ENCODE measurements at places on chromosomes 6 and 20.

- peak; percentile 25 for DNase-seq
These were observed 1047.9 kb upstream of the MAP3K7 start for GRCh38 chr6:91634791-91635190.

DNA sequence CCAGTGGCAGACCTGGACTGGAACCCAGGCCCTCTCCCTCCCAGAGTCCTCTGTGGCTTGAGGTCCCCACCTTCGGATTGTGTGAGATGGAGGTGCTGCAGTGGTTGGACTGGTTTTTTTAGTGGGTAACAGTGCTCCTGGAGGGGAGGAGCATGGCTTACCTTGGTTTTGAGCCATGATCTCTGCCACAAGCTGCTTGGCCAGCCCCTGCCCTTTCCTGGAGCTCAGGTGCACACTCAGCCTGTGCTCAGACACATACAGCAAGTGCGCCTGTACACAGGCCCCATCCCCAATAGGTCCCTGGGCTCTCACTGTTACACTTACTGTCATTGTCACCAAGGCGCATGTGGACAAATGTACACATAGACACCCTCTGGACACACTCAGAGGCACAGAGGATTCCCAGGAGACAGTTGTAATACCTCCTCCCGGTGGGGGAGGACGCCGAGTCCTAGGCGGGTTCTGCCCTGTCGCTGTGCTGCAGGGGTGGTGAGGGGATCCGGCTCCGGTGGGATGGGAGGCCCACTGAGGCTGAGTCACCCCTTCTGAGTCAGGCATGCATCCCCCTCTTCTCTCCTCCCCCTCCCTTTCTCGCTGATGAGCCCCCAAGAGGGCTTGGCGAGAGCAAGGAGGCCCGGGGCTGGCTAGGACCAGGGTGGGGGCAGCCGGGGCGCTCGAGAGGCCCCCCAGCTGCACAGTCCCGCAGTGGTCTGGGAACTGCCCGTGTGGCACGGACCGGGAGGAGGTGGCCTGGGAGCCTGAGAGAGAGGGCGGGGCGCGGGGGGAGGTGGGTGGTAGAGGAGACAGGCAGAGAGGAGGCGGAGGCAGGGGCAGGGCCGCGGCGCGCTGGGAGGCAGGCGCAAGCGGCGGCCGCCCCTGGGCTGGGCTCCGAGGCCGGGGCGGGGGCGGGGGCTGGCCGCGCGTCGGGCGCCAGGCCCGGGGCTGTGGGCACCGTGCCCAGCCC, 522 bp upstream of the EPB41L1 start:
- DNase-seq, result peak; percentile 67

GRCh38 chr6:45556828-45557227, 179.1 kb upstream of the SUPT3H start:
- no peak for DNase-seq

GRCh38 chr6:12767016-12767415, 50.4 kb downstream of the PHACTR1 start:
- peak; percentile 61 for DNase-seq

DNA sequence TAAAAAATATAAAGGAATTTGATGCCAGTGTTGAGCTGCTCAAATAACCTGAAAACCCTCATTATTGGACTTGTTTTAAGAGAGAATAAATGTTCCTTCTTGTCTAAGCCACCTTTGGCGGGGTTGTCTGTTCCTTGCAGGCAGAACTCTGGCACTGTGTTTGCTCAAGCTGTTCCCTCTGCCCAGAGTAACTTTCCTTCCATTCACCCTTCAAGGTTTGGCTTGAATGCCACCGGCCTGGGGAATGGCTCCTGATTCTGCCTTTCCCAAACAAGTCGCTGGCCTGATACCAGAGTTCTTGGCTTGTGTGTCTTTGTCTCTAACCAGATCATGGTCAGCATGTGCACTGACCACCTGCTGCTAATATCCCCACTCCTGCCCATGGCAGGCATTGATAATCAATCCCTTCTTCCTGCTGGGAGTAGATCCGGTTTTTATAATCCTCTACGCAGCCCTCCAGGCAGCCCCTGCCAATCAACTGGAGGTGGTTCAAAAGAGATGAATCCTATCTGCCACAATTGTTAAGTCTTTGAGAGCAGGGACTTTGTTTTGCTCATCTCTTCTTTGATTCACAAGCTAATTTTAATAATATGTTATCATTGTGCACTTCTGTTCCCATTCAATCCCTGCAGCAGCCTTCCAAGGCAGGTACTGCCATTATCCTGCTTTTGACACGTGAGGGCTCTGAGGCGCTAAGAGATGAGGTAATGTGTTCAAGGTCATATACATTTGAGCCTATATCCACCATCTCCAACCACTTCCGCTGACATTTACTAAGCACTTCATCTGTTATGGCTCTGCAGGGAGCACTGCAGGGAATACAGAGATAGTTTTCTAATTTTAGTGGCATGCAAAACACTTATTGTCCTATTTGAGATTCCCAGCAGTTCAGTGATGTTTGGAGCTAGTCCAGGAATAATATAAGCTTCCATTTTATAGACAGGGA, 3.1 kb upstream of the CCM2L start:
- no peak for DNase-seq

- DNase-seq, result no peak
These were observed 8.0 kb upstream of the COMMD7 start for GRCh38 chr20:32751293-32751692.

DNA sequence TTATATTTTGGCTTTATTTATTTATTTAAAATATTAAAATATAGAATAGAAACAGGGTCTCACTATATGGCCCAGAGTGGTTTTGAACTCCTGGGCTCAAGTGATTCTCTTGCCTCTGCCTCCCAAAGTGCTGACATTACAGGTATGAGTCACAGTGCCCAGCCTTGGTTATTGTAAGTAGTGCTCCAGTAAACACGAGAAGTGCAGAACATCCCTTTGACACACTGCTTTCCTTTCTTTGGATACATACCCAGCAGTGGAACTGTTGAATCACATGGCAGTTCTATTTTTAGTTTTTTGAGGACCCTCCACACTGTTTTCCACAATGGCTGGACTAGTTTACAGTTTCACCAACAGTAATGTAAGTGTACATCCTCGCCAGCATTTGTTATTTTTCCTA, 203.9 kb downstream of the PHF3 start:
- DNase-seq, result peak; percentile 9

DNA sequence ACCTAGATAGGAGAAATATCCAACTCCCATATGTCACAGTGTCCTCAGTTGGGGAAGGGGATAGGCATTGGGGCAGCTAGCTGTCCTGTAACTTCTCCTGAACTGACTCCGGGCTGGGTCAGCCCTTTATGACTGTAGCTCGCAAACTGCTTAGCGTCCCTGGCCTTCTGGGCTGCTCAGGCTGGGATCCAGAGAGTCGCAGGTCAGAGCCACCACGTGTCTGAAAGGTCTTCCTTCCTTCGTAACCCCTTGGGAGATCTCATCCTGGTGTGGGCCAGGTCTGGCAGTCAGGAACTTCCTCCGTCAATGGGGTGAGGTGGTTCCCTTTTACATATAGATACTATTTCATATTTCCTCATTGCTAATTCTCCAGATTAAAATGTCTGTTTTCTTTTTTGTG, 28.8 kb upstream of the HINT3 start:
- no peak for DNase-seq

DNA sequence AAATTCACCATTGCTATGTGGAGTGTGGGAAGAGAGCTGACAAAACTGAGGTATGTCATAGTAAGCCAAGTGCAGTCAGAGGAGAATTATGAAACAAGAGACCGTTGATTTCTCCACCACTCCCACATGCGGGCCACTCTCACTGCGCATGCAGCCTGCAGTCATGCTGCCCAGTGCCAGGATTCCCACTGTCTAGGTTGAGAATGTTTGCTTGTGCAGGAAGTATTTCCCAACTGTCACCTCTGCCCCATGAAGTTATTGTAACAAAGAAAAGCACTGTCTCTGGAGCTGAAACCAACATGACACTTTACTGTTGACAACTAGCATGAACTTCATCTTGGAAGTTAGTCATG, 18.7 kb upstream of the SFT2D1 start:
- DNase-seq, result no peak

- DNase-seq, result no peak
These were observed 84.8 kb downstream of the TRERF1 start for GRCh38 chr6:42366999-42367352.

DNA sequence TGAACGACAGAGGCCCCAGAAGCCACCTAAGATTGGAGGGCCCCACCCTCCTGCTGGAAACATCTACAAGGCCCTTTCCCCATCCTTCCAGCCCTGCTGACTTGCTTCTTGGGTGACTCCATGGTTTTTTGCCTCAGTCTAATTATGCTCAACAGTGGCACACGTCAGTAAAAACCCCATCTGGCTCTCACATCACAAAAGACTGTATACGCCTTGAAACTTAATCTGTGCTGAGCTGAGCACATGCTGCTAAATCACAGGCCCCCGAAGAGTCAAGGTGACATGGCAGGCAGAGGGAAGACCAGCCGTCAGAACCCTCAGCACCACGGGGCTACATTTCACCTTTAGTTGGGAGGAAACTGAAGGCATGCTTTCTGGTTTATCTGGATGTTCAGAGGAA, 323.1 kb downstream of the CDH26 start:
- DNase-seq, result no peak

GRCh38 chr6:142846883-142847287, 98.1 kb downstream of the HIVEP2 start:
- DNase-seq, result peak; percentile 95

- no peak for DNase-seq
These were observed at the start of gene TUBB1 for GRCh38 chr20:59019217-59019616. Gene TUBB1, plus strand, starts transcription at chr20:59019429. Its CDS starts 94 bp downstream, at chr20:59019523.

GRCh38 chr20:40812415-40812925, 123.4 kb upstream of the MAFB start:
- DNase-seq, result no peak

- DNase-seq, result no peak
These were observed 74.0 kb upstream of the SAMD5 start for GRCh38 chr6:147434516-147434915.

- no peak for DNase-seq
These were observed 101.1 kb upstream of the ID4 start for GRCh38 chr6:19736066-19736465.

GRCh38 chr6:133923938-133924593, 29.0 kb upstream of the TBPL1 start:
- peak; percentile 79 for DNase-seq

GRCh38 chr6:158568549-158568948, 8.7 kb downstream of the TMEM181 start:
- DNase-seq, result no peak

All from kidney tubule cell (primary cell).